ENCODE measurements at places on chromosomes 2 and 18. TPM values are rescaled to one million over a fixed set of nuclear protein-coding genes. Genes with fewer than 3 reads are reported as not detected.

The STPG4 gene
- total RNA-seq: 0.74 TPM

DNA sequence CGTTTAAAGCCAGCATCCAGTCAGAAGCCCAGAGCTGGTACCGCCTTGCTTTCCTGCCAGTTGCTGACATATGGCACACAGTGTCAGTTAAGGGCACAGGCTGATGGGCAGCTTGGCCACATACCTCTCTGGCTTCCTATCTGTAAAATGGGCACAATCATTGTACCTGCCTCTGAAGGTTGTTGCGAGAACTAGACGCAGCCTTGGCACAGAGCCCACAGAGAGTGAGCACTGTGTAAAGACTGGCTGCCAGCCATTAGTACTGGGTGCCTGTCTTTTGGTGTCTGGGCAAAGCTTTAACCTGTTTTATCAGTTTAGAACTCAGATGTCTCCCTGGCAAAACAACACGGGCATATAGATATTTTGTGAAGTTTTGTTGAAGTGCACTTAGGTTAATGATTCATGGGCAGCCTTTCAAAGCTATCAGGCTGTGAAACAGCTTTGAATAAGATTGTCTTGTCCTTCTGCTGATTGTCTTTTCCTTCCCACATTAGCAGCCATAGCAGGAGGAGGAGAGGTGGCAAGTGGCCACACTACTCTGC is 269.5 kb downstream of the NEDD4L start:
- DNase-seq: no peak

The MRPL53 gene
- 92.1 TPM for total RNA-seq

The ANKRD62 gene
- not detected for total RNA-seq

The UCN gene
- total RNA-seq: 5.1 TPM

The TFCP2L1 gene
- 0.03 TPM for total RNA-seq

The SERPINB13 gene
- total RNA-seq: not detected

DNA sequence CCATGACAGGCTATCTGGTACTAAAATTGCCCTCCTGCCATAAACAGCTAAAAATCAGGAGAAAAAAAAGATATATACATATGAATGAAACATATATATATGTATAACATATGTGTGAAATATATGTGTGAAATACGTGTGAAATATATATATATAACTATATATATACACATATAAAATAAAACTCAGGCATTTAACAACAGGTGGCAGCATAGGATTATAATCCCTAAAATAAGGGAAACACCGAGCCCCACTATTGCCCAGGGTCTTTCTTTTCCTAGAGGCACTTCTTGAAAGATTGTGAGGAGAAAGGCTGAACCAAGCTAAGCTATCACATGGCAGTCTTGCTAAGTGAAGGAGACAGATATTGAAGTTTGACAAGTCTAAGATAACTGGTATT is 65.9 kb upstream of the CYTIP start:
- DNase-seq: no peak

- DNase-seq: peak; percentile 5
Measured at GRCh38 chr2:10490806-10491291, 42.7 kb upstream of the ODC1 start.
